Fibroblast of mammary gland (primary cell): ENCODE measurements at places on chromosomes 4 and X.

DNA sequence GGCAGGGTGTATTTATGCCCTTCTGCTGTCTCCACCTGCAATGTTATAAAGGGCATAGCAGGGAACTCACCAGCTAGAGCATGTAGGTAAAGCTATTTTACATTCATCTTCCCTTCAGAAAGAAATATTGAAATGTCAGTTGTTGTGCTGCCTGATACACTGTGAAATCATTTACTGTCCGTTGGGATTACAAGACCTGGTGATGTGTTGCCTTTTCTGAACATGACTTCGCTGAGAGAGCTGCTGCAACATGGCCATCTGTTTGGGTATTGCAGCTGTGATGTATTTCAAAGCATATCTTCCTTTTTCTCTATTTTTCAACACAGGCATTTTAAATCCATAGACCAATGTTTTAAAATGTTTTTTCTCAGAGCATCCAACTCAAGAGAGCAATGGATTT, 644.1 kb upstream of the GNPDA2 start:
- DNase-seq, result no peak

- DNase-seq, result no peak
These were observed 191.6 kb upstream of the GALNTL6 start for GRCh38 chr4:171621646-171622045.

DNA sequence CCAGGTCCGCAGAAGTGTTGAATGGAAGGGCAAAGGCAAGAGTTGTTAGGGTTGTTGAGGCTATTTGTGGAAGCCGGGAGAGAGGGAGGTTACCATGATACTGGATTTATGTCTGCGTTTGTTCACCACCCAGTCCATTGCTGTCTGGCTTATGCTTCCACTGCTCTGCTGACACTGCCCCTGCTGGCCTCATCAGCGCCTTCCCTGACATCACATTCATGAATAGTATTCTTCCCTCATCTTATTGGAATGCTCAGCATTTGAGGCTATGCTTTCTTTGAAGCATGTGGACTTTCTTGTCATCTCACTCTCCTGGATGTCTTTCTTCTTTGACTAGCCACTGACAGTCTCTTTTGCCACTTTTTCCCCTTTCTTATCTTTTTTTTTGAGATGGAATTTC, 10.3 kb downstream of the GNL3L start:
- peak; percentile 33 for DNase-seq

GRCh38 chr4:169205075-169205743, 65.5 kb downstream of the SH3RF1 start:
- DNase-seq, result peak; percentile 63

- peak; percentile 55 for DNase-seq
These were observed 71.1 kb downstream of the NSG1 start for GRCh38 chr4:4457803-4458553.

DNA sequence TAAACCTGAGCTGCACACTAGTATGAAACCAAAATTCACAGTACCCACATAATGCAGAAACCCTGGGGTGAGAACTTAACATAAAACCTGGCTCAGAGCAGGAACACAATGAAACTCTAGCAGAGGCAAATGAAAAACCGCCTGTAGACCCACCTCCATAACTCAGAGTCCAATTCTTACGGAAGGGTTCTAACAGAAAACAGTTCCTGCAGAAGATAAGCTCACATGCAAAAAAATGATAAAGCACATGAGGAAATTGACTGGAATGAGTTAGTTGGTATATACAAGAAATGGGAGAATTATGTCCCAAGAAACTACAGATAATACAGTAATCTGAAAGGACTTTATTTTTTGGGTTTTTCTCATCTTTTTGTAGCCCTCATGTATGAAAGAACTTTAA, 14.7 kb downstream of the RTL9 start:
- DNase-seq, result no peak

GRCh38 chr4:102598762-102599374, 97.7 kb downstream of the NFKB1 start:
- no peak for DNase-seq

- no peak for DNase-seq
These were observed 10.1 kb upstream of the MPP1 start for GRCh38 chrX:154815274-154815818.

GRCh38 chr4:48499551-48500066, 9.6 kb downstream of the ZAR1 start:
- DNase-seq, result no peak

GRCh38 chr4:82773057-82773456, 25.5 kb downstream of the SCD5 start:
- DNase-seq, result no peak

DNA sequence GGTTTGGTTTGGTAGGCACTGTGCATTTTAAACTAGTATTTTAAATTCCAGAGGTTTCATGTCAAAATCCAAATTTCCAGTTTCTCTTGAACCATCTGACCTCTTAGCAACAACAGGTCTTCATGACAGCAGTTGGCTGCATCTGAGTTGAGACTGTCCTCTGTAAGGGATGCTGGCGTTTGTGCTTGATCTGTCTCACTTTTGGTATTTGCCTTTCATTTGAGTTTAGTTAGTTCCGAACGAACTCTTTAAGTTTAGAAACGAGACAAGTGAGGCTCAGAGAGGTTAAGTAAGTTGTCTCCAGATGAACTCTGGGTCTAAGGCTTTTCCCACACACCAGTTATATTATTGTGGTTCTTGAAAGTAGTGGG, 29.1 kb downstream of the SPARCL1 start:
- DNase-seq, result no peak
